Nephron progenitor cell (in vitro differentiated cells): ENCODE measurements at places on chromosomes 7 and 10.

- DNase-seq, result peak; percentile 59
These were observed 680.4 kb upstream of the POM121L12 start for GRCh38 chr7:52355053-52355452.

- no peak for DNase-seq
These were observed 51.0 kb downstream of the VWA2 start for GRCh38 chr10:114290038-114290437.

GRCh38 chr10:52662256-52662655 is 110.3 kb downstream of the MBL2 start:
- no peak for DNase-seq

- no peak for DNase-seq
These were observed 48.2 kb downstream of the EZH2 start for GRCh38 chr7:148835854-148836253.

GRCh38 chr7:155372782-155373358 is 75.2 kb downstream of the INSIG1 start:
- no peak for DNase-seq

- no peak for DNase-seq
These were observed 29.5 kb upstream of the CCNY start for GRCh38 chr10:35306852-35307251.

DNA sequence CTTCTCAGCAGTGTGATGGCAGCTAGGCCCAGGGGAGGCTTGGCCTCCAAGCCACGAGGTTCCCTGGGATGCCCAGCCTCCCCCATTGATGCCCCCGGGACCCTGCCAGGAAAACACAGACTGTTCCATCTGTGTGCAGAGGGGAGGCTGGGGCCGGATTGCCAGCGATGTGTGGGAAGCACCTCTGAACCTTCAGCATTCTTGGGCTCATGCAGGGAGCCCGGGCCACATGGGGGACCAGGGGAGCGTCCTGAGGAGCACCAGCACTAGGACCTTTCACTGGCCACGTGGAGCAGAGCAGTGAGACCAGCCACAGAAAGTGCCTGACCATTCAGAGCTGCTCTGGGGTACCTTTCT is 2.6 kb downstream of the IMPDH1 start:
- DNase-seq, result no peak

- no peak for DNase-seq
These were observed 137.1 kb downstream of the ZNF365 start for GRCh38 chr10:62511238-62511637.

GRCh38 chr10:72233621-72234020 is 17.5 kb upstream of the ASCC1 start:
- no peak for DNase-seq

GRCh38 chr7:28026237-28026636 is 154.4 kb downstream of the JAZF1 start:
- no peak for DNase-seq

DNA sequence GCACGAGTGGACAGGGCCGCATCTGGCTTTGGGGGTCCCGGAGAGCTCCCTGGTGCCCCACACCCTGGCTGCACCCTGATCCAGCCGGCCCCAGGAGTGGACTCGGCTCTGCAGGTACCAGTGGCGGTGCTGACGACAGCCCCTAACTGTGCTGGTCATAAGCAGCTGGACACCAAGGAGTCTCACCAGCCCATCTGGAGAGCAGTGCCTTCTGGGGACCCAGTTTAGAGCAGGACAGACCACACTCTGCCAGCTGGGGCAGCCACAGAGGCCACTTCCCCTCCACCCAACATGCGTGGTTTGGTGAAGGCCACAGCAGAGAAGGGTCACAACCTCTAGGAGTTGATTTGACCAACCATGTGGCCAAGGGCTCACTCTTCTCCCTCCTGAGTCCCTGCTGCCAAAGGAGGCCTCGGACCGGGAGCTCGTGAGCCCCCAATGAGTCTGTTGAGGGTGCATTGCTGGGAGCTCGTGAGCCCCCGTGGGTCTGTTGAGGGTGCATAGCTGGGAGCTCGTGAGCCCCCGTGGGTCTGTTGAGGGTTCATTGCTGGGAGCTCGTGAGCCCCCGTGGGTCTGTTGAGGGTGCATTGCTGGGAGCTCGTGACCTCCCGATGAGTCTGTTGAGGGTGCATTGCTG is 16.0 kb upstream of the INPP5A start:
- no peak for DNase-seq

GRCh38 chr10:19570991-19571390 is 245.2 kb upstream of the PLXDC2 start:
- DNase-seq, result no peak

- no peak for DNase-seq
These were observed 52.9 kb downstream of the RELN start for GRCh38 chr7:103936558-103936957.

- no peak for DNase-seq
These were observed 20.5 kb upstream of the CFAP46 start for GRCh38 chr10:132962623-132963429.

DNA sequence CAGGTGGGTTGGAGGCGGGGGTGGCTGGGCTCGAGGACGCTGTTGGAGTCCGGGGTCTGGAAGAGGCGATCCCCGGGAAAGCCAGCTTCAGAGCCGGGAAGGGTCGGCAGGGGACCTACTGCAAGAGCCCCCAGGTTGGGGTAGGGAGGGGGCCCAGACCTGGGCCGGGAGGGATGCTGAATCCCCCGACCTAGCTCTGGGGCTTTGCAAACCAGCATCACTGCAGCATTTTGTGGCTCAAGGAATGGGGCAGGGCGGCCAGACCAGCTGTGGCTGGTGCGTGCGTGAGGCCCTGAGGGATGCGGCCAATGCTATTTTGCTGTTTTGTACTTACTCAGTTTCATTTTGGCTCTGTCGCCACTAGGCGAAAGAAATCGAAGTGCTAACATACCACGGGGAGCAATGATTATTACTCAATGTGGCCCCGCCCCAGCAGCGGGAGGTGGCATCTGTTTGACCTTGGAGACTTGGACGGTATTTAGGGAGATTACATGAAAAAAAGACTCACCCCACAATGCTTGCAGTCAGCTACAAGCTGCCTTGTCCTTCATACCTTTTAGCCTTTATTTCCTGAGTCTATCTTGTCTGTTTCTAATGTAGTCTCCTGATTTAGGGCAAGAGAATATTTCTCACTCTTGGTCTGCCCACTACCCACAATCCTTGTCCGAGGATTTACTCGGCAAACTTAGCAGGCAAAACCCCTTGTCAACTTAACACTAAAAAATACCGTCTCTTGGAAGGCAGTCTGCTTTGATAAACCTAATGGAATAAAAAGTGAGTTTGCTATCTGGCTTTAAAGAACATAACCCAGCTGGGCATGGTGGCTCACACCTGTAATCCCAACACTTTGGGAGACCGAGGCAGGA is 16.2 kb downstream of the HSPB1 start:
- DNase-seq, result peak; percentile 47

DNA sequence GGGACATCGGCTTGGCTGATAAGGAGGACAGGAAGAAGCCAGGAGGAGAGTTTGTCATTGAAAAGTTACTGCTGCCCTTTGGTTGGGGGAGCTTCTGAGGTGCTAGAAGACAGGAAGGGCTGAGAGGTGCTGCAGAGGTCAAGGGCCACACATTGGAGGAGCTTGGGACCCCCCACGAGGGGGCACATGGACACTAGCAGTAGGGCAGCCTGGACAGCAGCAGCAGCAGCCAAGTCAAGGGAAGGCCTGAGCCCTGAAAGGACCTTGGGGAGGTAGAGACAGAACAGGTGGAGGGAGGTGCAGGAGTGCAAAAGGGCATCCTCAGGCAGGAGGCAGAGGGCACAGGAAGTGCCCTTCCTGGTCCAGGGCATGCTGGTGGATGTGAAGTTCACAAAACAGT is 439.7 kb upstream of the IGFBP3 start:
- DNase-seq, result no peak

- no peak for DNase-seq
These were observed 476.6 kb downstream of the GATA3 start for GRCh38 chr10:8531116-8531515.

- DNase-seq, result no peak
These were observed 170.2 kb downstream of the PPP1R17 start for GRCh38 chr7:31857172-31857571.

- no peak for DNase-seq
These were observed 13.5 kb upstream of the TBX20 start for GRCh38 chr7:35267411-35267810.

GRCh38 chr7:67671006-67671548 is 674.4 kb downstream of the TYW1 start:
- DNase-seq, result peak; percentile 1
